Large intestine (tissue), 12 donors: ENCODE measurements at places on chromosomes 13 and 19. TPM values are rescaled to one million over a fixed set of nuclear protein-coding genes. Genes with fewer than 3 reads are reported as not detected.

The ZNF772 gene
- 12.2 TPM for polyA plus RNA-seq

The C19orf38 gene
- 2.7 TPM for polyA plus RNA-seq

The ERICH6B gene
- 2.1 TPM for polyA plus RNA-seq

The SLC25A41 gene
- 0.36 TPM for polyA plus RNA-seq

The AP3D1 gene
- polyA plus RNA-seq: 103 TPM

The ZNF780A gene
- 16.0 TPM for polyA plus RNA-seq

The FCAR gene
- not detected for polyA plus RNA-seq

The EPSTI1 gene
- 85.1 TPM for polyA plus RNA-seq

The LRRC63 gene
- polyA plus RNA-seq: 0.09 TPM

The SLITRK6 gene
- polyA plus RNA-seq: 26.7 TPM

The CYP2S1 gene
- polyA plus RNA-seq: 68.1 TPM

The CGB7 gene
- polyA plus RNA-seq: 0.06 TPM

DNA sequence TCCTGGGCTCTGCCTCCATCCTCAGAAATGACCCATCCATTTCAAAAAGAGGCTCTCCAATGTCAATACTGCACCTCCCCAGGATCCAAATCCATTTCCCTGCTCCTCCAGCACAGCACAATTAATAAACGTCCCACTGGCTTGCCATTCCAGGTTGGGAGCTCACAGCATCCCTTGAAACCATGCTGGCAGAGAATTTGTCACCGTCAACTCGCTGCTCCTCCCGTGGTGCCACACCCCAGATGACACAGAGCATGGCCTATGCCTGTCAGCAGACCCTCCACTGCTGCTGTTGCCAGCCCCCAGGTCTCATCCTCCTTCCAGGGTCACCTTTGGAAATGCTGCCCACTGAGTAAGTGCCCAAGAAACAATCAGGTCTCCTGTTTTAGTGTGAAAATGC lies 53.0 kb upstream of the UQCRFS1 start:
- no peaks in the 10 kb centered on the region for H3K27me3 ChIP-seq
- no peak overlapping the region for H3K4me3 ChIP-seq
- no peak overlapping the region for H3K27ac ChIP-seq
- H3K4me1 ChIP-seq: no peaks in the 10 kb centered on the region

- peaks cover 11% of the 10 kb centered on the region for H3K27me3 ChIP-seq
- peak; percentile 84 for DNase-seq
- peaks cover 9% of the 10 kb centered on the region for H3K4me1 ChIP-seq
- H3K4me3 ChIP-seq: no peak overlapping the region
- H3K27ac ChIP-seq: peak overlapping the region; percentile 42
Measured at GRCh38 chr13:31045286-31046081, 113.0 kb downstream of the TEX26 start.

DNA sequence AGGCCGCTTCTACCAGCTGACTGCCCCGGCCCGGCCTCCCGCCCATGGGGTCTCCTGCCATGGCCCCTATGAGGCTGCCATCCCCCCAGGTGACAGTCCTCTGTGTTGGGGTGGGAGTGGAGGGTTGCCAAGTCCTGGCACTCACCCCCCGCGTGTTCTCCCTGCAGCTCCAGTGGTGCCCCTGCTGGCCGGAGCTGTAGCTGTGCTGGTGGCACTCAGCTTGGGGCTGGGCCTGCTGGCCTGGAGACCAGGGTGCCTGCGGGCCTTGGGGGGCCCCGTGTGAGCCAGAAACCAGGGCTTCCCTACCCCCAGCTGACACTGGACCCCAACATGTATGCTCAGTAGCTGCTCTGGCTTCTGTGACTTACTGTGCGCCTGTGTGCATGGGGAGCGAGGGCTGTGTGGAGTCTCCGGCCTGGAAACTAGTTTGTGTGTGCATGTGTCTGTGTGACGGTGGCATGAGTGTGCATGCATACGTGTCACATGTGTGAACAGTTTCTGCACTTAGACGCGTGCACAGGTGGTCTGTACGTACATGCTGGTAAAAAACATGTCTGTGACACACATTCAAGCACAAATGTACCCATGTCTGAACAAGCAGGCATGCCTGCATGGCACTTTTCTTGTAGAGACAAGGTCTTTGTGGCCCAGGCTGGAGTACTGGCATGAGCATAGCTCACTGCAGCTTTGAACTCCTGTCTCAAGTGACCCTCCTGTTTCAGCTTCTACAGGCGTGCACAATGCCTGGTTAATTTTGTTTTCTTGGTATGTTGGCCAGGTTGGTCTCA lies 4.9 kb downstream of the ACP4 start:
- peaks cover 32% of the 10 kb centered on the region for H3K36me3 ChIP-seq
- H3K4me1 ChIP-seq: peaks cover 6% of the 10 kb centered on the region
- peaks cover 3% of the 10 kb centered on the region for H3K27me3 ChIP-seq

- H3K27me3 ChIP-seq: no peaks in the 10 kb centered on the region
- no peak overlapping the region for H3K4me3 ChIP-seq
- H3K4me1 ChIP-seq: no peaks in the 10 kb centered on the region
- no peak for DNase-seq
- H3K36me3 ChIP-seq: peaks cover 29% of the 10 kb centered on the region
Measured at GRCh38 chr19:5149508-5149907, 180.6 kb downstream of the KDM4B start.

GRCh38 chr13:30730526-30730925 lies 4.8 kb upstream of the ALOX5AP start:
- no peak overlapping the region for H3K4me3 ChIP-seq
- H3K27me3 ChIP-seq: no peaks in the 10 kb centered on the region
- H3K4me1 ChIP-seq: peaks cover 3% of the 10 kb centered on the region
- H3K36me3 ChIP-seq: no peaks in the 10 kb centered on the region

DNA sequence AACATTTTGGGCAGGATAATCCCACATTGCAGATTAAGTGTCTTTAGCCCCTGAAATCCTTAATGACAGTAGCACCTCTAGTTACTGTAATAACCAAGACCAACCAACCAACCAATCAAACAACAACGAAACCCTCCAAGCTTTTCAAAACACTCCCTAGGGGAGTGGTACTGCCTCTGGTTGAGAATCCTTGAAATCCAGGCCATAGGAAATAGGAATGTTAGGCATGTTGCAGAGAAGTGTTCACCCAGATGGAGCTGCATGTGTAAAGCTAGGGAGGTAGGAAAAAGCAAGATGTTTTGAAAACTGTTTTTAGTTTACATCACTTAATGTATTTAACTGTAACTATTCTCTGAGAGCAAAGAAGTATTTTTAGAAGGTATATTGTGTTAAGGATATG lies 4.5 kb downstream of the LACC1 start:
- H3K36me3 ChIP-seq: no peaks in the 10 kb centered on the region
- H3K27ac ChIP-seq: no peak overlapping the region
- no peak overlapping the region for H3K4me3 ChIP-seq
- no peaks in the 10 kb centered on the region for H3K27me3 ChIP-seq
- no peaks in the 10 kb centered on the region for H3K4me1 ChIP-seq

GRCh38 chr19:18475762-18476331 lies 37.9 kb upstream of the ISYNA1 start:
- H3K4me1 ChIP-seq: peaks cover 29% of the 10 kb centered on the region
- peak; percentile 23 for DNase-seq
- no peak overlapping the region for H3K27ac ChIP-seq
- H3K4me3 ChIP-seq: no peak overlapping the region
- H3K36me3 ChIP-seq: peaks cover 9% of the 10 kb centered on the region
- H3K27me3 ChIP-seq: no peaks in the 10 kb centered on the region

DNA sequence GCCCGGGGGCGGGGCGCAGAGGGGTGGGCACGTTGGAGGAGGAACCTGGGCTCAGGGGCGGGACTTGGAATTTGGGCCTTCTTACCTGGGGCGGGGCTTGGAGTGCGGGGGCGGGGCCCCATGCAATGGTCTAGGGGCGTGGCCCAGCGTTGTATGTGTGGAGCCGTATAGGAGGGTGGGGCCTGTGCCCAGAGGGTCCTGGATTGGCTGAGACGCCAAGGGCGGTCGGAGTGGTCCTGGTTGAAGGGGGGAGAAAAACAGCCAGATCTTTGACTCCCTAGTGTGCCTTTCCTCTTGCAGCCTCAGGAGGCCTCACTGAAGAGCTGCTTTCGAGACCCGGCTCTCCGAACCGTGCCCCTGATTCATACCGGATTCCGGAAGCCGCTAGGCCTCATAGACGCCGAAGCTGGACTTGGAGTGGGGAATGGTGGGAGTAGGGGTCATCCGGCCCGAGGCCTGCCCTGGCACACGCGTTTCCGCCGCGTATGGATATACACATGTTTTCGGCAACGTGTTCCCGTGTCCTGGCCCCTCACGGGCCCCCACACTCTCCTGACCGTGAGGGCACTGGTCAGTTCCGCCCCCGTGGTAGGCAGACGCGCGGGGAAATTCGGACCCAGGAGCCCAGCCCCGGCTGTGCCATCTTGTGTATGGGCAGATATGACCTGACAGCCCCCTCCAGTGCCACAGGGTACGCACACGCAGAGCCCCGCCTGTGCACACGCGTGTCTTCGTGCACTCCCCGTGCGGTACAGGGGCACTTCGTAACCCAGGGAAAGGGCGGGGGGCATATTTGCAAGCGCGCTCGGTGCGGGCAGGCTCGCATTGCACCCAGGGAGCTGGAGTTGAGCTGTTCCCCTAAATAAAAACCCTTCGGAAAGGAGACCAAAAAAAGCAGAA lies 661 bp upstream of the PRR12 start:
- DNase-seq: peak; percentile 95
- peaks cover 11% of the 10 kb centered on the region for H3K4me1 ChIP-seq
- H3K27me3 ChIP-seq: no peaks in the 10 kb centered on the region
- H3K36me3 ChIP-seq: peaks cover 17% of the 10 kb centered on the region

- no peak overlapping the region for H3K4me3 ChIP-seq
- H3K4me1 ChIP-seq: no peaks in the 10 kb centered on the region
- DNase-seq: no peak
- no peaks in the 10 kb centered on the region for H3K36me3 ChIP-seq
Measured at GRCh38 chr13:104326523-104326922, 1260.3 kb upstream of the SLC10A2 start.

- H3K4me3 ChIP-seq: no peak overlapping the region
- H3K27me3 ChIP-seq: peaks cover 43% of the 10 kb centered on the region
- no peak overlapping the region for H3K27ac ChIP-seq
- no peak for DNase-seq
- H3K36me3 ChIP-seq: no peaks in the 10 kb centered on the region
- no peaks in the 10 kb centered on the region for H3K4me1 ChIP-seq
Measured at GRCh38 chr19:19213426-19214158, 1.8 kb downstream of the NCAN start.

GRCh38 chr19:2324220-2324948 lies 4.0 kb downstream of the LSM7 start:
- peaks cover under 1% of the 10 kb centered on the region for H3K4me1 ChIP-seq
- H3K27ac ChIP-seq: no peak overlapping the region
- H3K36me3 ChIP-seq: peaks cover 38% of the 10 kb centered on the region
- H3K4me3 ChIP-seq: no peak overlapping the region

DNA sequence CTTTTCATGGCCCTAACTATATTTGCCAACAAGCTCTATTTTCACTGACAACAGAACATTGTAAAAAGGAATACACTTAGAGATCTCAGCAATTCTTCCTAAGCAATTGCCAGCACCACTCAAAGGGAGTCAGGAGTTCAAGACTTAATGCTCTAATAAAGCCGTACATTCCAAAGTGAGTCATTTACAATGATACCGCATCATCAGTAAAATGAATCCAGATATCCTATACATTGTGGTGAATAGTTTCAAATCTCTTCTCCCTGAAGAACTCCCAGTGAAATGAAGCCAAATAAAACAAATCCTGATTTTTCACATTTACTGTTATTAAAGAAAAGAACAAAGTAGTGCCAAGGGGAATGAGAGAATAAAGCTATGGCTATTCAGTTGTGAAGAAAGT lies 2898.7 kb upstream of the PCDH20 start:
- H3K4me3 ChIP-seq: no peak overlapping the region
- no peaks in the 10 kb centered on the region for H3K36me3 ChIP-seq
- no peaks in the 10 kb centered on the region for H3K4me1 ChIP-seq
- H3K27me3 ChIP-seq: no peaks in the 10 kb centered on the region
- no peak overlapping the region for H3K27ac ChIP-seq

DNA sequence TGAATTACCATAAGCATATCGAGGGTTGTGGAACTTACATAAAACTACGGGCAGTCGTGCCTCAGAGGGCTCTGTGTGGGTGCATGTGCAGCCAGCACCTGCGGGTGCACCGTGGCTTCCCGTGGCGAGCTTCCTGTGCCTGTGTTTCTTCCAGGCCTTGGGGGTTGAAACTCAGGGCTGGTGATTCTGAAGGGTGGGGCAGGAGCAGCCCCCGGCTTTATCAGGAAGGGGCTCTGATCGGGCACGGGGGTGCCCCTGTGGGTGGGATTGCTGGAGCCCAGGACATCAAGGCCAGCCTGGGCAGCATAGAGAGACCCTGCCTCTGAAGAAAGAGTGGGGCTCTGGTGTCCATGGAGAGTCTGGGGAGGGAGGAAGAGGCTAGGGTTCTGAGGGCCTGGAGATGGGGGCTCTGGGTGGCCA lies 11.1 kb downstream of the ATP4B start:
- no peaks in the 10 kb centered on the region for H3K4me1 ChIP-seq
- DNase-seq: no peak
- no peaks in the 10 kb centered on the region for H3K27me3 ChIP-seq
- H3K27ac ChIP-seq: no peak overlapping the region

DNA sequence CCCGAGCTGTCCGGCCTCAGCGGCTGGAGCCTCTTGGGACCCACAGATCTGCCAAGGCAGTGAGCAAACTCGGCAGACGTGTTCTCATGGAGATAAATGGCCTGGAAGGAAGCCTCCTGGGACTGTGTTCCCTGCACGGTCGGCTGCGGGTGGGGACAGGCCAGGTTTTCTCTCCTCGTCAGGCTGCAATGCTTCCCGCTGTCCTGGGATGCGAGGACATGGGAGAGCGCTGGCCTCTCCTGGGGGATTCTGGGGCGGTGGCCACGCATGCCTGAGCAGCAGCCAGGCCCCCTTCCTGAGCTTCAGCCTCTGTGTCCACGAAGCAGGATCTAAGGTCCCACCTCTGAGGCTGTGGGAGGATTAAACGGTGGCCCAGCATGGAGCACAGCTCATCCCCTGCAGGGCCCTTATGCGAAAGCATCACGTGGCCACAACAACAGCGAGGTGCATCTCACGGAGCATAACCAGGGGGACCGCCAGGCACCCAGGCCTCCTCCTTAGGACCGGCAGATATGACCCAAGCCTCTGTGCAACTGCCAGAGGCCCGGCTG lies 21.2 kb upstream of the C13orf46 start:
- H3K4me3 ChIP-seq: no peak overlapping the region
- DNase-seq: no peak
- no peaks in the 10 kb centered on the region for H3K4me1 ChIP-seq
- no peak overlapping the region for H3K27ac ChIP-seq
- no peaks in the 10 kb centered on the region for H3K27me3 ChIP-seq
- peaks cover 20% of the 10 kb centered on the region for H3K36me3 ChIP-seq

DNA sequence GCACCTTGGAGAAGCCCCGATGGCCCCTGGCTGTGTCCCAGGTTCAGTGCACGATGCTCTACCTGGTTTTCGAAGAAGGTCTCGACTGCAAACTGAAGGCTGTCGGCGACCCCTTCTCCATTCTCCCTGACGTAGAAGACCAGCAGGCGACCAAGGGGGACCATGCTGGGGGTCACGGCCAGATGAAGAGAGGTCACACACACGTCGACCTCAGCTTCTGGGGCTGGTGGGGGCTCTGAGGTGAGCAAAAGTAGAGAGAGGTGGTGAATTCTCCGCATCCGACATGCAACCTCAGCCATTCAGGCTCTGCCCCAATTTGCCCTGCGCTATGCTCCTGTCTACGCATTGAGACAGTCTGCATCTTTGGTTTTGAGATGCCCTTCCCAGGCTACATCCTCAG lies 49.3 kb downstream of the CPAMD8 start:
- H3K4me1 ChIP-seq: no peaks in the 10 kb centered on the region
- DNase-seq: no peak
- no peak overlapping the region for H3K27ac ChIP-seq

GRCh38 chr19:11479090-11479897 lies 1.6 kb downstream of the ELAVL3 start:
- peaks cover 5% of the 10 kb centered on the region for H3K4me1 ChIP-seq
- no peak overlapping the region for H3K4me3 ChIP-seq

- no peak overlapping the region for H3K4me3 ChIP-seq
- H3K27ac ChIP-seq: peak overlapping the region; percentile 23
- H3K27me3 ChIP-seq: no peaks in the 10 kb centered on the region
- H3K36me3 ChIP-seq: no peaks in the 10 kb centered on the region
- H3K4me1 ChIP-seq: peaks cover 24% of the 10 kb centered on the region
Measured at GRCh38 chr19:46823049-46823448, 27.6 kb downstream of the AP2S1 start.
